ENCODE measurements at places on chromosomes 13 and 19.

DNA sequence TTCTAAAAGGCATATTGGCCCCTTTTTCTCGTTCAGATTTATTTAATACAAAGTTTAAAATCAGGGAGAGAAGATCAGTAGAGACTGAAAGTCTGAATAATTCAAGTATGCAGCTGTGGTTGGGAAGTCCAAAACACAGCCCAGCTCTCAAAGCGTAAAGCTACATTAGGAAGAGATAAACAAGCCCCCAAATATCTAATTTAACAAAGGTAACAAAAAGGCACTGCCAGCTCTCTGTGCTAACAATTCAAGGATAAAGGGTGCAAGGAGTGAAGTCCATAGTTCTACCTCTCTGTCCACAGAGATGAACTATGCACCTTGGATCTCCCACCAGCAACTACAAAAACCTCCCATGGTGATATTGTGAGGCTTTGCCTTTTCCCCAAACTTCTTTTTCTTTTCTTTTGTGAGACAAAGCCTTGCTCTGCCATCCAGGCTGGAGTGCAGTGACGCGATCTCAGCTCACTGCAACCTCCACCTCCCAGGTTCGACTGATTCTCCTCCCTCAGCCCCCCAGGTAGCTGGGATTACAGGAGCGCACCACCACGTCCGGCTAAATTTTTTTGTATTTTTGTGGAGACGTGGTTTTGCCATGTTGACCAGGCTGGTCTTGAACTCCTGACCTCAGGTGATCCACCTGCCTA lies 104.4 kb downstream of the LHFPL6 start:
- no peak for DNase-seq

DNA sequence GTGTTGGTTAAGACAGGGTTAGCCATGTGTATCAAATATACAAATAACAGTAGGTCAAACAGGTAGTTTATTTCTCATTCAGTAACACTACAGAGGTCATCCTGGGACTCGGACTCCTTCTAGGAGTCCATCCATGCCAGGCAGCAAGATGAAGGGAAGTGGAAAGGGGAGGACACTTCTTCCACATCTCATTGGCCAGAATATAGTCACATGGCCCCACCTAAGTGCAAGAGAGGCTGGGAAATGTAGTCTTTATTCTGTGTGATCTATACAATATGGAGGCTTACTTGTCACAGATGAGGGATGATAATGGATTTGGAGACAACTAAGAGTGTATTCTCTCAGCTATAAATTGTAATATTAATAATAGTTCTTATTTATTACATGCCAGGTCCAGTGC lies 31.1 kb downstream of the RDH8 start:
- no peak for DNase-seq

DNA sequence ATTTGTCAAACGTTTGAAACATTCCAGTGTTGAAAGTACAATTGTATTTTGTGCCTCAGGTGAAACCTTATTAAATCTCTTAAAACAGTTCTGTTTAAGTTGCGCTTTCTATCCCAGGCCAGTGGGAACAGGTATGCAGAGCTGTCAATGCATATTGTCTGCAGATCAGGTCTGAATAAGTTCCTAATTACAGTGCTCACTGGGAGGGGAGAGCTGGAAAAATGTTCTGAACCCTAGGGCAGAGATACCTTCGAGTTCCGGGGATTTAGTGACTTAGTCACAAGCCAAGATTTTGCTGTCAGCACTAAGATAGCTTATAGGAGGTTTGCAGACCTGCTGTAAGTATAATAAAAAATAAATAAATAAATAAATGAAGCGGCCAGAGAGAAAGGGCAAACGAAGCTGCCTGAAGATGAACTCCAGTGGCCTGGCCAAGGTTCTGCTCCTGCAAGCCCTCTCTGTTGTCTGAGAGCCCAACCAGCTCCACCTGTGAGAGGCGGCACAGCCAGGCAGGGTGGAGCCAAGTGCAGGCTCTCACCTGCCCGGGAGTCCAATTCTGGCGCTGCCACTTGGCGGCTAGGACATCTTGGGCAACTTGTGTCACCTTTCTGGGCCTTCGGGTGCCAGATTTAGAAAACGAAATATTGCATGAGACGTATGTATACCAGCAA lies 97.9 kb upstream of the SLC7A1 start:
- DNase-seq, result no peak

DNA sequence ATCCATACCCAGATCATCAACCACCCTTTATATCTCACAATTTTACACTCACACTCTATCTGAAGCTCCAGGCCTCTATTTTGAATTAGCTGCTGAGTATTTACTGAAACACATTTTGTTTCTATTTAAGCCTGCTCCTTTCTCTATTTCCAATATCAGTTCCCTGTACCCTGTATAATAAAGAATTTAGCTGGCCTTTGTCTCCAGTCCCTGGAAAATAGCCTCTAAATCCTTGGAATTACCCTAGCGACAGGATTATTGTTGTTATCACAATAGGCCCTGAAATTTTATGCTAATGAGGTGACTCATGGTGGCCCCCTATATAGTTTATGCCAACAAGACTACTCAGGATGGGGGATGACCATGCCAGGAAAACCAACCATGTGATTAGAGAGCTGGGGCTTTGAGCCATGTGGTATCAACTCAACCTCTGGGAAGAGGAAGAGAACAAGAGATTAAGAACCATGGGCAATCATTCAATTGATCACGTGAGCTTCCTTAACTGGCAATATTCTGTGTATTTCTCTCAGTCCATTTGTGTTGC lies 72.7 kb downstream of the KATNAL1 start:
- no peak for DNase-seq

DNA sequence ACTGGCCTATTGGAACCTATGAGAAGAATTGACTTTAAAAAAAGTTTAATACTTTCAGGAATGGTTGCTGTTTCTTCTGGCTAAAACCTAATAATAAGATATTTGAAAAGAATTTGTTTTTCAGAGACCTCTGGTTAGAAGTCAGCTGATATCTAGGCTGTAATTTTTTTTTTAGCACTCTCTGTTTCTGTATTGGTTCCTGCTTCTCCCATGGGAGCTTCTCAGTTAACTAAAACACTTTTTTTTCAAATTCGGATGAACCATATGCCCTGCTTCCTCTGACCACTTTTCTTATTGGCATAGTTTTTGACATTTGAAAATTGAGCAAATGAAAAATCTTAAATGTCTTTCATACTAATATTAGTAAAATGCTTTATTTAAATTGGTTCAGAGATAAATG lies 163.5 kb upstream of the SLC10A2 start:
- DNase-seq, result no peak

All from DND-41 (cell line).